ENCODE measurements at places on chromosomes 5 and 9.

DNA sequence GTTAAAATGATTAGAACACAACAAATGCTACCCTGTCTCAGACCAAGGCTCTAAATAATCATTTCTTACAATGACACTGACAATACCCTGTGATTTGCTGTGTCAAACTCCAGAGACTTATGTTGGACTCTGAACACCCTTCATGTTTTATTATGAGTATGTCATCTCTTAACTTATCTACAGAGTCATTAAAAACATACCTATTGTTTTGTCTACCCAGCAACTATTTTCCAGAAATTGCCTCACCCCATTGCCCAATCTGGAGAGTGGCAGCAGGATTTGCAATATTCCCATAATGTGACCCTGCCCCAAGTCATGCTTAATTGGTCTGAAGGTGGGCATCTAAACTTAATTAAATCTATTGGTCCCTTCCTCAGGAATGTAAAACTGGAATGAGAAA, 23.0 kb upstream of the KIF2A start:
- no peak for DNase-seq

DNA sequence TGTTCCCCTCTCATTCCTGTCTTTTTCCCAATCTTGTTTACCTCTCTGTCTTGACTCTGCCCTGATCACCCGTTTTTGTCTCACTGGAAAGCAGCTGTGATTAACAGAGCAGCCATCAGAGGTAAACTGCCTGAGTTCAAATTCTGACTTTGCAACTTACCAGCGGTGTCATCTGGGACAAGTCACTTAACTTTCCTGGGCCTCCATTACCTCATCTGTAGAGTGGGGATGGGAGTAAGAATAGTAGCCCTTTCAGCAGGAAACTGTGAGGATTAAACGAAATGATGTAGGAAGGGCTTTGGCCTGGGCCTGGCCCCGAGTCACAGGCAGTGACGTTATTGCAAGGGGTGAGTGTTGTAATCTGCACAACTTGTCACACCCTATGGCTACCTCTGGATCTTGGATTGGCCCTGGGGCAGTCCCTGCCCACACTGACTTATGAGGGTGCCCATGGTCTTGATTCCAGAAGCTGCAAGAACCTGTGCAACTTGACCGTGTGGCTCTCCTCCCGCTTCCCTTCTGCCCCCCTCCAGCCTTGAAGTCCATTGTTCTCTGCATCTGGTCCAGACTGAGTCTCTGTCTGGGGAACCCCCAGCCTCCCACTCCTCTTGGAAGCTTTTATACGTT, 657 bp upstream of the PCDH12 start:
- DNase-seq, result no peak

- no peak for DNase-seq
Measured at GRCh38 chr9:5596173-5596572, 32.7 kb upstream of the RIC1 start.

- peak; percentile 53 for DNase-seq
Measured at GRCh38 chr5:14445576-14446290, 135.9 kb upstream of the OTULINL start.

DNA sequence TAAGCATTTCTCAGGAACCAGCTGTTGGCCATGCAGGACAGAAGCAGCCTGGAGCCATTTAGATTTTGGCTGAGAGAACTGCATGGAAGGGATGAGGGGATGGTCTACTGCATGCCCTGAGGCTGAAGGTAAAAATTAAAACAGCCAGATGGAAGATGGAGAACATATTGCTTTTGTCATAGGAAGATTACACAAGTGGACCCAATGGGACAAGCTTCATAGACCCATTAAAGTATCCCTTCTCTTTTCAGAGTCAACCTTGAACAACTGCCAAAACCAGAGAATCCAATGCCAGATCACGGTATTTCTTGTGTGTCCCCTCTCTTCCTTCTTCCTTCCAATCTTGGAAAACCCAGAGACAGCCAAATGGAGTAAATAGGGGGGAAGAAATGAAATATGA, 253.4 kb downstream of the NR2F1-AS1 start:
- DNase-seq, result no peak

DNA sequence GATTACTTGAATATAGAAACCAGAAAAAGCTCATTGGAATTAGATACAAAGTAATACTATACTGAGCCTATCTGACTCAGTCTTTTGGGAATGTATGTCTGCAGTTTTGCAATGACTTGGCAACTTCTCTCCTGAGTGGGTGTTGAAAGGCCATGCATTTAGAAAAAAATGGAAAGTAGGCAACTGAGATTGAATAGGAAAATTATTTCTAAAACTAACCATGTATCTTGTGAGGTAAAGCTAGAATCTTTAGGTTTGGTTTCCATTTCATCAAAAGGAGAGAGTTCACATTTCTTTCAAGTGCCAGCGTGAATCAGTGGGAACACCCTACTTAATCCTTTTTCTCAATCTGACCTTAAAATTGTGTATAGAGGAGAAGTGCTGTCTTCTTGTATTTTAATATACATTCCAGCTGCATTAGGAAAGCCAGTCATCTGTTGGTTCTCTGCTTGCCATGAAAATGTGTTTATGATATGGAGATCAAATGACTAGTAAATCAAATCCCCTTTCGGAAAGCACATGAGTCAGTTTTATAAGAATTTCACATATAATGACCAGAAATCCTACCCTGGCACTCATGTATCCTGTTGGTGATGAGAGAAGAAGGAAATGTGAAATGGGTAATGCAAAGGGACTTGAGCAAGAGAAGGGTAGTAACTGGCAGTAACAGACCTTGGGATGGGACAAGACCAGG, 30.4 kb downstream of the NFX1 start:
- DNase-seq, result no peak

DNA sequence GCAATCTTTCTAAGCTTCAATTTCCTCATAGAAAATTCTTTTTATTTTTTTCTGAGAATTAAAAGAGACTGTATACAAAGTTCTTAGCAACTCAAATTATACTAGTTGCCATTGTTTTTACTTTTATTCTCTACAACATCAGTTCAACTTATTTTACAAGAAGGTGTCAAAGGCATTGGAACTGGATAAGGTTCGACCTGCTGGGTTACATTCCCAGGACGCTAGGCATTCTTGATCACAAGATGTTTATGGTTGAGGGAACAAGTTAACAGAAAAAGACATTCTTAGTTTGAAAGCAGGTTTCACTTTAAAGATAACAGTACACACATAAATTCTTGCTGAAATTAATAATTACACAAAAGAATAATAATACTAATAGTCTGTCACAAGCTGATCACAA, 163.5 kb upstream of the SNX2 start:
- no peak for DNase-seq

- DNase-seq, result no peak
Measured at GRCh38 chr9:79644601-79645000, 72.8 kb downstream of the TLE4 start.

DNA sequence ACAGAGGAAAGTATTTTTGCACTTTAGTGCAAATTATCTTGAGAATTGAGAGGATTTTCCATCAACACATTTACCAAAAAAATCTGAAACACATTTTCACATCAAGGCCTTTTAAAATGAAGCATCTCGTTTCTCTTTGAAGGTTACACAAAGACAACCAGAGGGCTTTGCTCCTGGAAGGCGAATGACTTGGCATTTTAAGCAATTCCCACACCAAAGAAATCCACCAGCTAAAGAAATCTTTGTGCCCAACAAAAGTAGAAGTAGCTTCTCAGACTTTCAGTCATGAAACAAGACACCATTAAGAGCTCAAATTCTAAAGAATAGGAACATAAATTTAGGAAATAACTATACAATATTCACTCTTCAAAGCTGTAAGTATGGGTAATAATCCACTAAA, 59.9 kb downstream of the HABP4 start:
- DNase-seq, result no peak

GRCh38 chr9:129716091-129716490, 36.8 kb downstream of the PTGES start:
- no peak for DNase-seq

Data from tibial nerve (tissue), 4 donors.